ENCODE measurements at places on chromosomes 12 and 14.

GRCh38 chr14:51539571-51540037, 112.1 kb upstream of the FRMD6 start:
- DNase-seq = no peak

GRCh38 chr12:105331805-105332251, 1.3 kb downstream of the C12orf75 start:
- DNase-seq = peak; percentile 30

DNA sequence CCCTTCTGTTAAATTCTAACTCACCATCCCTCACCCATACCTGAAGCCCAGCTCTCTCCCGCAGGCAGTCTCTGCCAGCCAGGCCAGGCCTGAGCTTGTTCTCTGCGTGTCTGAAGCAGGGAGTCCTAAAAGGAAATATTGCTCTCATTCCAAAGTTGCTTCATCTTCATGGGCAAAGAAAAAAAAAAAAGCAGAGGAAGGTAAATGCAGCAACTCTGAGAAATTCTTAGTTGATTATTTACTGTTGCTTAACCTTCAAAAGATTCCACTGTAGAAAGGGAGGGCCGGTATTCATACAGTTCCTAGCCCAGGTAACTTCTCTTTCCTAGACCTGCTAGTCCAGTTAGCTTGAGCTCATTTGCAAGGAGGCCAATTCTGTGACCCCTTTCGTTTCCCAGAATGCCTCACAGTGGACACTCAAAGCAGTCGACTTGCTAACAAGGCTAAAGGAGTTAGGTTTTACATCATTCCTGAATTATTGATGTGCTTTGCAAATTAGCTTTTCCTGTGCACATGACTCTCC, 193.5 kb upstream of the EEA1 start:
- DNase-seq = no peak

GRCh38 chr12:126248871-126249403, 1183.7 kb downstream of the AACS start:
- no peak for DNase-seq

GRCh38 chr12:81176796-81177195, 98.9 kb downstream of the ACSS3 start:
- no peak for DNase-seq

GRCh38 chr14:33711811-33712216, 239.1 kb downstream of the EGLN3 start:
- DNase-seq = no peak

DNA sequence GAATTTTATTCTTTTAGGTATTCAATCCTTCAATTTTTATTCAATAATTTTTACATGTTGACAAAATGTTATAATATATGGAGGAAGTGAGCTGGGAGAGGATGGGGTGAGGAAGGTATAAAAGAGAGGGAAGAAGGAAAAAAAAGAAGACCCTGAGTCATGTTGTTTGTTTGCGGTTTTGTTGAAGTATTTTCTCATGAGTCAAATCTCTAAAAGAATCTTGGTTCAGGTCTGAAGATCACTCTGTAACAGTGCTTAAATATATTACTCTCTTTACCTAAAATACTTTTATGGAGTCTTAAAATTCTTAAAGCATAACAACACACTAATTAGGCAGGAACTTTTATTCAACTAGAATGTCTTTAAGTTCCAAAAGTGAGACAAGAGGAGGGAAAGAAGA, 489.6 kb upstream of the GARIN6 start:
- no peak for DNase-seq

DNA sequence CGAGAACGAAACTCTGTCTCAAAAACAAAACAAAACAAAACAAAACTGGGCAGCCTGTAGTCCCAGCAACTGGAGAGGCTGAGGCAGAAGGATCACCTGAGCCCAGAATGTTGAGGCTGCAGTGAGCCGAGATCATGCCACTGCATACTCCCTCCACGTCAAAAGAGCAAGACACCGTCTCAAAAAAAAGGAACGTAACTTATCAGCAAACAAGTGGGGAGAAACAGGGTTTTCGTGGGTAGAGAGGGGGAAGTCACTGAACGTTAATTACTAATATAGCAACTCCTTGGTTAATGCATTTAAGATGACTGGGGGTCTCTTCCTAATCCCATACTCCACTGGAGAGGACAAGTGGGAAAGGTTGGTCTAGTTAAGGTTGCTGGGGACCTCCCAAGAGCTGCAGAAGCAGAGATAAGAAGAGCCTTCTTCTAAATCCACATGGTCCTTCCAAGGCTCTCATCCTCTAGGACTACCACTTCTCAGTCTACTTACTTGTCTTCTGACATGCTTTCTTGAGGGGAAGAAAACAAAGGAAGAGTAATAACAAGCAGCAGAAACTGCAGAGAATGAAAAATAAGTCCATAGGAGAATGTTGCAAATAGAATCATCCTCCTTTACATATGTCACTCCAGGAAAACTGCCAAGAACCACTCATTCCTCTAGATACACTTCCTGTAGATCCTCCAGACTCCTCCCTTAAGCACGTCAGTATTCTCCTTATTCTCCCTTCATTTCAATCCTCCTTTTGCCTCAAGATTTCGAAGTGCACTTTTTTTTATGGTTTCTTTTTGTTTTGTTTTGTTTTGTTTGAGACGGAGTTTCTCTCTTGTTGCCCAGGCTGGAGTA, 5.8 kb downstream of the NUMB start:
- DNase-seq = no peak

DNA sequence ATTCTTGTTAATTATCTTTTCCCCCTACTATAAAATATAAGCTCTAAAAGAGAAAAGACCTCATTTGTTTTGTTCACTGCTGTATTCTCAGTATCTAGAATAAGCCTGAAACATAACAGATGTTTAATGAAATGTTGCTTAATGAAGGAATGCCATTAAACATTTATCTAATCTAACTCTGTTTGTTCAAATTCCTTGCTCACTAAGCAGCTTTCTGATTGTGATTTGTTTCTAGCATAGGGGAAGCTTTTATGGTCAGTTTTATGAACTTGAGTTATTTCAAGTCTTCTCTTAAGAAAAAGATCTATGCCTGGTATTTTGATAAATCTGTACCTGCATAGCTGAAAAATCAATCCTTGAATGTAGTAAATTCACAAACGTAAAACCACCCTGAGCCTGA, 308.6 kb downstream of the CCDC91 start:
- DNase-seq = no peak

- no peak for DNase-seq
Observed at GRCh38 chr12:96247563-96247962, 53.4 kb downstream of the ELK3 start.

DNA sequence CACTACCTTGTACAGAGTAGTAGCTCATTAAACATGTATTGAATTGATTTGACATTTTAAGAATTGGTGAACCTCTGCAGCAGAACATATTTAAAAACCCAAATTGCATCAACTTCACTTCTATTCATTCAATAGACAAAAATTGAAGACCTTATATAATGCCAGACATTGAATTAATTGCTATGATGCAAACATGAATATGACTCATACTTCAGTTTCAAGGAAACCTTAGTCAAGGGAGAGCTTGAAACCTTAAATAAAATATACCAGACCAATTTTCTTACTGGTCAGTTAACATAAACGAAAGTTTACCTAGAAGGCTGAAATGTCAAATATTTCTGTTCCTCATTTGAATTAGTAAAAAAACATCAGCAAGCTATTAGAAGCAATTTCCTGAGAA, 5.0 kb upstream of the MGAT4C start:
- DNase-seq = no peak

- DNase-seq = no peak
Observed at GRCh38 chr12:68189821-68190242, 30.3 kb upstream of the IFNG start.

DNA sequence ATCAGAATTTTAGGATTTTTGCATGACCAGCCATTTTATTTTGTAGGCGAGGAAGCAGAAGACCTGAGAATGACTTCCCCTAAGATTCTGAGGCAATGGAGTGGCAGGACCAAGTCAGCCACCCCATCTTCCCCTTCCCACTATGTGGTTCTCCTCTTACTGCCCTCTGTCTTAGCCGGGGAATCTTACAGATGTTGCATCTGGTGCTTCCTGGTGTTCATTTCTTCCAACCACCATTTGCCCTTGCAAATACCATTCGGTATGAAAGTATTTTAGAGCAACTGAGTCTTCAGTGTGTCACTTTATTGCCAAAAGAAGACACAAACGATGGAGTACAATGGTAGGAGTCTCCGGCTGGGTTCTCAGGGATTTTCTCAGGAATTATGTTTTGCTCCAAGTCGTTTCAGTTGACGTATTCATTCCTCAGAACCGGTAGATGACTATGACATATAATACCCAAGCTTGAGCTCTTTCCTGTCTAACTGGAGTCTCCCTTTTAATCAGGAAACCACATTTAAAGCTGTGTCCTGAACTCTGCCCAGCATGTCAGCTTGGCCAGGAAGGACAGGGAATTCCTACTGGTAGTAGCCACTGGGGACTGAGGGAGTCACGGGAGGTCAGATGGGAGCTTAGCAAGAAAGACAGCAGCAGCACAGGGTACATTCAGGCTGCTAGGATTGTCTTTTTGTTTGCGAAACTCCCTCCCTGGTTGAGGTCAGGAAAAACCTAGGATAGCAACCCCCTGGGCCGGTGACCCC, 87.0 kb downstream of the SAMD4A start:
- DNase-seq = no peak

DNA sequence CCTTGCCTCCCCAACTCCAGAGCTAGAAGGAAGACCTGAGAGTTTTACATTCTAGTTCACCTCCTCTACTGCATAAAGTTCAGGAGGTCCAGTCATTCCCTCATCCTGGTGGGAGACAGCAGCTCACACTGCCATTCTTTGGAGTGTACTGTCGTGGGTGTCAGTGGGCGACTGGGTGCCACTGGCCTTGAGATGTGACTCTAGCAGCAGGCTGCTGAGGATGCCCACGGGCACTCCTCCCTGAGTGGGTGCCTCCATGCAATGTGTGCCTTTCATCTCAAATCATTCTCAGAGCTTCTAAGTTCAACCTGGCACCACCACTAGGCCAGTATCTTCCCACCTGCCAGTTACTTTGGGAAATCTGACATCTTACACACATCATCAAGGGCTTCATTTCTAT, 12.5 kb downstream of the RFX4 start:
- no peak for DNase-seq

DNA sequence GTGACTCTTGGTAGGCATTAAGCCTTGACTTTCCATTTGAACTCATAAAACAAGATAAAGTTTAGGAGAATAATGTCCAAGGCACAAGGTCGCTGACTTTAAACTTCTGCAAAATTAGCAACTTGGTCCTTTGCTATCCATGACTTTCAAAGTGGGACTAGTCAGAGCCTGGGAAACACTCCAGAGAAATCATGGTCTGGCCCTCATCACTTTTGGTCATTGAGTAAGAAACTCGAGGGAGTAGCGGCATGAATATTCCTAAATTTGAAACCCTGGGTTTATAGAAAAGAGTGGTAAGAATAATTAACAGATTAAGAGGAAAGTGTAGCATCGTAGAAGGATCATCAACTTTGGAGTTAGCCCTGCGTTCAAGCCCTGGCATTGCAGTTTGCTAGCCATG, 16.9 kb upstream of the APPL2 start:
- no peak for DNase-seq

- DNase-seq = no peak
Observed at GRCh38 chr12:127284870-127285431, 982.0 kb upstream of the TMEM132C start.

DNA sequence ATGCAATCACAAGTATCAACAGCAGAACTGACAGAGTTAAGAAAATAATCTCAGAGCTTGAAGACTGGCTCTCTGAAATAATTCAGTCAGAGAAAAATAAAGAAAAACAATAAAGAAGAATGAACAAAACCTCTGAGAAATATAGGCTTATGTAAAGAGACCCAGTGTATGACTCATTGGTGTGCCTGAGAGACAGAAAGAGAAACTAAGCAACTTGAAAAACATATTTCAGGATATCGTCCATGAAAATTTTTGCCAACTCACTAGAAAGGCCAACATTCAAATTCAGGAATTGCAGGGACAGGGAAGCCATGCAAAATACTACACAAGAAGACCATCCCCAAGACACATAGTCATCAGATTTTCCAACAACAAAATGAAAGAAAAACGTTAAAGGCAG, 56.2 kb downstream of the APOBEC1 start:
- DNase-seq = no peak

- no peak for DNase-seq
Observed at GRCh38 chr12:95115641-95116040, 42.2 kb upstream of the NR2C1 start.

- DNase-seq = no peak
Observed at GRCh38 chr12:109137055-109137454, 20.7 kb downstream of the ACACB start.

DNA sequence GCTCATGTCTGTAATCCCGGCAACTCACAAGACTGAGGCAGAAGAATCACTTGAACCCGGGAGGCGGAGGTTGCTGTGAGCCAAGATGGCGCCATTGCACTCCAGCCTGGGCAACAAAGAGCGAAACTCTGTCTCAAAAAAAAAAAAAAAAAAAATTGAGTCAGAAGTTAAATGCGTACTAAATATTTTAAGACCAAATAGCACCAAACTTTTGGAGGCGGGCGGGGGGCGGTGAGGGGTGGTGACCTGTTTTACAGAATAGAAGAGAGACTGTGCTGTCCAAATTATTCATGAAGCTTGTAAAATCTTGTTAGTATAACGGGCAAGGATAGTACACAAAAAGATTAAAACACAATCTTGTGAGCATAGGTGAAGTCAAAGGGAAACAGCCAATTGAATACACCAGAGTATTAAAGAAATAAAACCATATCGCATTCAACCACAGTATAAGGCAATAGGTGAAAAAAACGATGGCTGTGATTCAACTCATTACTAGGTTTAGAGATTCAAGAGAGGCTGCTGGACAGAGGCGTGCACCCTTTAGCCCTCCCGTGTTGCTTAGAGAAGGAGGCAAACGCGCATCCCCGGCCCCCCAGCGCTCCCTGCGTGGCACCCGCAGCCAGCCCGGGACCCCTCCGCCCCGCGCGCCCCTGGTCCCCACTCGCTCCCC, 571 bp downstream of the ZNF891 start:
- no peak for DNase-seq

GRCh38 chr12:89949457-89950195, 241.0 kb upstream of the ATP2B1 start:
- peak; percentile 58 for DNase-seq

DNA sequence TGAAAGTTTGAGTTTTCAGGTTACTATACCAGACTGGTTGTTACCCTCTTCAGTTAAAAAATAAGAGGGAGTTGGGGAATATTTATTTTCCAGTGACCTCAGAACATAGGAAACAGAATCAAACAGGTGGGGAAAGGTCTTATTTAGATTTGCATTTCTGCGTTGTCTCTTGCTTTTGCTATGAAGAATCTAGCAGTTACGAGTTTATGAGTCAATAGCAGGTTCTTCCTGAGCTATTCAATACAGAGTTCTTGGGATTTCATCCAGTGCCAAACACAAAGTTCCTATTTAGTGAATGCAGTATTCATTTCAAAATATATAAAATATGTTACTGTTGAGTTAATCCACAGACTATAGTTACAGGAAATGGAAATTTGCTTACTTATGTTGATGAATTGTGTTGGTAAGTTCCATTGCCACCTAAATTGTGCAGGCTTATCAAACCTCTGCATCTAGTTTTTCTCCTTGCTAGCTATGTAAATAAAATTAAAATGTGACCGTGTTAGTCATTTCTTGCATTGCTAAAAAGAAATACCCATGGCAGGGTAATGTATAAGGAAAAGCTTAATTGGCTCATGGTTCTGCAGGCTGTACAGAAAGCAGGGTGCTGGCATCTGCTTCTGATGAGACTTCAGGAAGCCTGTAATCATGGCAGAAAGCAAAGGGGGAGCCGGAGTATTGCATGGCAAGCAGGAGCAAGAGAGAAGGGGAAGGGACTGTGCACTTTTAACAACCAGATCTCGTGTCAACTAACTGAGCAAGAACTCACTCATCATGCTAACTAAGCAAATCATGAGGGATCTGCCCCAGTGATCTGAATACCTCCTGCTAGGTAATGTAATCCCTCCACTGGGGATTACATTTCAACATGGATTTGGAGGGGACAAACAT, 110.2 kb downstream of the KTN1 start:
- no peak for DNase-seq

Measured in GM10248 (cell line).